AG04449 (cell line): ENCODE measurements at places on chromosomes 11 and 22.
A peak's percentile ranks its signal among the peaks of the same experiment; 100 is the strongest.

DNA sequence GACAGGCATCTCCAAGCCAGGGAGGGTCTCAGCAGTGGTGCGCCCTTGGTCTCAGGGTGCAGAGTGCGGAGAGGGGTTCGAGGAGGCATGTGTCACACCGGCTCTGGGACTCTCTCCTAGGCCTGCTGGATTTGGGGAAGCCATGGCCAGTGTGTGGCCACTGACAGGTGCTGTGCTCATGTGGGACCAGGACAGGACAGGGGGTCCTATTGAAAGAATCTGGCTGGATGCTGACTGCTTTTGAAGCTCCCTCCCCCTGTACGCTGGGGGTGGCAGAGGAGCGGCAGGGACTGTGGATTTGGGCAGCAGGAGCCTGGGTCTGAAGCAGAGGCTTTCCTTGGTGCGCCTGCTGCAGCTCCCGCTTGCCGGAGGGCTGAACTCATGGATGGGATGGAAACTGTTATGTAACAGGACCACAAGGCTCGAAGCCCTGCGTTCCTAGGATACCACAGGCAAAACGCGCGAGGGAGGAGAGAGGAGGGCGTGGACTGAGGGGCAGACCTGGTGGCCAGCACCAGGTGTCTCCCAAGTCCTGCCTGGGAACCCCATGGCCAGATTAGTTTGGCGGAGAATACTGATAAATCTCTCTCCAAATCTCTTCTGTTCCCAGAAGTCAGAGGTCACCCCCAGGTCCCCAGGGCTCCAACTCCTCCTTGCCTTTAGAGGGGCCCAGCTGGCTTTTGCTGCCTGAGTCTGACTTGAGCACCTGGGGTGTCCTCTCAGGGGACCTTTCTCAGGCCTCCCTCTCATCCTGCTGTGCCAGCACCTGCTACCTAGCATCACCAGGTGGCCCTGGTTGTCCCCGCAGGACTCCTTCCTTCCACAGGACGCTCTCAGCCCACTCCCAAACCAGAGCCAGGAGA, 13.8 kb upstream of the TEF start:
- DNase-seq, result no peak

GRCh38 chr11:10351765-10352641, 47.1 kb downstream of the ADM start:
- DNase-seq, result peak; percentile 74

GRCh38 chr11:6404342-6405051, 14.2 kb downstream of the SMPD1 start:
- DNase-seq, result peak; percentile 17

- no peak for DNase-seq
Observed at GRCh38 chr22:40056559-40056958, 61.8 kb downstream of the FAM83F start.

DNA sequence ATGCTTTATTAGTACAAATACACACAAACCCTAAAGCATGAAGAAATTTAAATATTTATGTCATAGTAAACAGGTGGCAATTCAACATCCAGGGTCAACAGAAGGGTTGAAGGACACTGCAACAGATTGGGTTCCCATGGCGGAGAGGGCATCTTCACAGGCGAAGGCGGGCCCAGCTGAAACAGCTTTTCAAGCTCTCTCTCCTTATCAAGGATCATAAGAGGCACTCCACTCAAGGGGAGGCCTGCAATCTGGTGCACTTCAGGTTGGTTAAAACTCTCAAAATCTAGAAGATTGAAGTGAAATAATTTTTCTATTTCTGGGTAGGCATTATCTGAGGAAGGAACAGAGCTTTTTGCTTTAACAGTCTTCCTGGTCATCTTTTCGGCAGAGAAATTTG, 16.8 kb upstream of the SLC22A8 start:
- DNase-seq, result no peak

GRCh38 chr11:18563090-18563730, 25.3 kb downstream of the UEVLD start:
- DNase-seq, result no peak

DNA sequence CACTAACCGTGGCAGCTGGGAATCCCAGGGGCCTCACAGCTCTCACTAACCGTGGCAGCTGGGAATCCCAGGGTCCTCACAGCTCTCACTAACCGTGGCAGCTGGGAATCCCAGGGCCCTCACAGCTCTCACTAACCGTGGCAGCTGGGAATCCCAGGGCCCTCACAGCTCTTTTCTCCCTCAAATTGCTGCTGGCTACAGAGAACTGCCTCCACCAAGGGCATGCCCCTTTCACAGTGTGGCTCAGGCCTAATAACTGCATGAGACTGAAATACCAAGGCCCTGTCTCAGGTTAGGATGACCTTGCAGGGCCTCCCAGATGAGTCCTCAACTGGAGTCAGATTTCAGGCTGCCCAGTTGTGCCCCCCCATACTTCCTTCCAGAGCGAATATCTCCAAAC, 35.1 kb upstream of the GGTLC2 start:
- no peak for DNase-seq

DNA sequence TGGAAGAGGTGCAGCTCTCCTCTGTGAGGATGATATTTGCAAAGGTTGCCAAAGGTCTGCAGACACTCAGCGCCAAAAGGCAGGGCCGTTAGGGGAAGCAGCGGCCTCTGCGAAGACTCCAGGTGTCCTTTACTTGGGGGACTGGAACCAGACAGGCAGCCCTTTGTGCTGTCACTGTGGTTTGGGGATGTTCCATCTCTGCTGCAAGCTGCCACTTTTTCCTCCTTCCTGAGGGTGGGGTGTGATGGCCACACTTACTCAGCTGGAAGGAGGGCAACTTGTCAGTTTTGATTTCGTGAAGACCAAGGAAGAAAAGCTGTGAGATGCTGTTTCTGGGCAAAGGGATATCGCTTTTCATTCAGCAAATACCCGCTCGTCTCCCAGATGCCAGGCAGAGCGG, 96.5 kb upstream of the PRR5 start:
- DNase-seq, result no peak

- no peak for DNase-seq
Observed at GRCh38 chr11:12813371-12814225, 139.4 kb downstream of the TEAD1 start.

- DNase-seq, result no peak
Observed at GRCh38 chr11:44943118-44943517, 7.6 kb downstream of the TP53I11 start.

DNA sequence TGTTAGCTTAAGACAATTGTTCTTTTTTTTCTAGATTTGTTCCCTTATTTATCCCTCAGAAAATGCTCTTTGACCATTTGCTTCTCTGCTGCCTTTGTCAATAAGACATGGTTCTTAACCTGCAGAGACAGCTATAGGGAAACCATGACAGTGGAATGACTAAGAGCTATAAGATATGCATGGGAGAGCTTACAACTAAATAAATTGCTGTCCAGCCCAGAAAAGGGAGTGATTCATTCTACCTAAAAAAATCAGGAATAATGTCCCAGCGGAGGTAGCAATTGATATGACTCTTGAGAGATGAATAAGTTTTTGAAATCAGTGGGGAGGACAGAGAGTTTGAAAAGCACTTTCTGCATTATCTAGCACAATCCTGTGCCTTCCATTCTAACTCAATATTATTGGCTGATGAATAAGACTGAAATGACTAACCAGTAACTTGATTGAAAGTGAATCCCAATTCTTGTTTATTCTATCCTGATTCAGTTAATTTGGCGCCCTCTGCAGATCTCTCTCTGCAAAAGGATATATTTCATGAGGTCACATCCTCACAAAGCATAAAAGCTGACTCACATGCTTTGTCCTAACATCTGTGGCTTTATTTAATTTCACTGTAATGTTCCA, 680.5 kb upstream of the API5 start:
- no peak for DNase-seq

DNA sequence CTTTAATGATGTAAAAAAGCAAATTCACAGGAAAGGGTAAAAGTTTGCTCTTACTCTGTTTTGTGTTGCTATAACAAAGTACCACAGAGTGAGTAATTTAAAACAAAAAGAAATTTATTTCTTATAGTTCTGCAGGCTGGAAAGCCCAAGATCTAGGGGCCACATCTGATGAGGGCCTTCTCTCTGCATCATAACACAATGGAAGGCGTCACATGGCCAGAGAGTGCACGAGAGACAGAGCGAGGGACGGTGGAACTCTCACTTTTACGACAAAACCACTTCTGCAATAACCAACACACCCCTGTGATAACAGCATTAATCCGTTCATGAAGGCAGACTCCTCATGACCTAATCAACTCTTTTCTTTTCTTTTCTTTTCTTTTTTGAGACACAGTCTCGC, 31.1 kb downstream of the CD6 start:
- no peak for DNase-seq

GRCh38 chr22:17318817-17319216, 50.4 kb upstream of the CECR2 start:
- DNase-seq, result no peak

DNA sequence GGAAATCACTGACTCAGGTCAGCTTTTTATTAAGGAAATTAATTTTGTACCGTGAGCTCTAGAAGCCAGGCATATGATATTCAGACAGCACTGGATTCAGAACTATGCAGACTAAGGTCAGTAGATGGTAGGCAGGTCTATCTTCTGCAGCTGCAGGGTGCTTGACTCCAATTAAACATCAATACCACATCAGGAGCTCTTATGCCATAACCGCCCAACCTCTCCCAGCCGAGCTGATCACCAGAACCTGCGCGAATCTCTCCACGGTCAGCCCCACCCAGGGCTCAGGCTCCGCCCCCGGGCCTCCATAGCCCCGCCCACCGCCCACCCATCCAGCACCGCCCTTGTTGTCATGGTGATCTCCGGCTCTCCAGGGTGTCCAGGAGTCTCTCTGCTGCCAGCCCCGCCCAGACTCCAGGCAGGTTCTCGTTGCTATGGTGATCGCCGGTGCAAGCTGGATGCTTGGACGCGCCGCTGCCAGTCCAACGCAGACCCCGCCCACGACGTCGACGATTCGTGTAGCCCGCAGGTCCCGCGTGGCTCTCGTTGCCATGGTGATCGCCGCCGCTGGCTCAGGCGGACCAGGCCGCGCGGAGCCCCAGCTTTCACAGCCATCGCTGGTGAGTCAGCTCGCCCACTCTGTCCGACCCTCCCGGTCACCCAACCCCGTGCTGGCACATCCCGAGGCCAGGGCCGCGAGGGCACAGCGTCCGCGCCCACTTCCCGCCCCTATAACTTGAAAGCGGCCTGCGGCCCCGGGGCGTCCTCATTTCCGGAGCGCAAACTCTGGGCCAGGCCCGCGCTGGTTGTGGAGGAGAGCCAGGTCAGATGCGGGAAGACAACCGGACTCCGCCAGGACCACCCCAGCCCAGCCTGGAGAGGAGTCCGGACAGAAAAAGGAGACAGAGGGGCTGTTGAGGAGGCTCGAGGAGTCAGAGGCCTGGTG, at the start of gene RAB36:
RAB36 (plus strand) TSS at position 546 of the 946 bp plus-strand sequence. CDS start 1,140 bp downstream, outside the sequence.
- DNase-seq, result peak; percentile 72

DNA sequence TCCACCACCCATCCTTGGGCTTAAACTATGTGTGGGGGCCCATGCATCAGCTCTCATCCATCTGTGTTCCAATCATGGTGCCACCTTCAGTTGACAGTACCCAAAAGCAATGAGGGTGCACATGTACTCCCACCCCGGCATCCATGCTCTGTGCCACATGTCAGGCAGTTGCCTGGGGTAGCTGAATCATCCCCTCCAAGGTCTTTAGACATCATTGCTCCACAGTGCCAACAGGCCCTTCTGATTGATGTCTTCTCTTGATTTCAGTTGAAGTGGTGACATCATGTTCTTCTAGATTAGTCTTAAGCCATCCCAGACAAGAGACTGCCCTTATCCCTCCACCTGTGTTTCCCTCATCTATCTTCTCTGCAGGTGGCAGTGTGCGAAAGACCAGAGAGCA, 42.5 kb downstream of the TMPRSS5 start:
- DNase-seq, result no peak

DNA sequence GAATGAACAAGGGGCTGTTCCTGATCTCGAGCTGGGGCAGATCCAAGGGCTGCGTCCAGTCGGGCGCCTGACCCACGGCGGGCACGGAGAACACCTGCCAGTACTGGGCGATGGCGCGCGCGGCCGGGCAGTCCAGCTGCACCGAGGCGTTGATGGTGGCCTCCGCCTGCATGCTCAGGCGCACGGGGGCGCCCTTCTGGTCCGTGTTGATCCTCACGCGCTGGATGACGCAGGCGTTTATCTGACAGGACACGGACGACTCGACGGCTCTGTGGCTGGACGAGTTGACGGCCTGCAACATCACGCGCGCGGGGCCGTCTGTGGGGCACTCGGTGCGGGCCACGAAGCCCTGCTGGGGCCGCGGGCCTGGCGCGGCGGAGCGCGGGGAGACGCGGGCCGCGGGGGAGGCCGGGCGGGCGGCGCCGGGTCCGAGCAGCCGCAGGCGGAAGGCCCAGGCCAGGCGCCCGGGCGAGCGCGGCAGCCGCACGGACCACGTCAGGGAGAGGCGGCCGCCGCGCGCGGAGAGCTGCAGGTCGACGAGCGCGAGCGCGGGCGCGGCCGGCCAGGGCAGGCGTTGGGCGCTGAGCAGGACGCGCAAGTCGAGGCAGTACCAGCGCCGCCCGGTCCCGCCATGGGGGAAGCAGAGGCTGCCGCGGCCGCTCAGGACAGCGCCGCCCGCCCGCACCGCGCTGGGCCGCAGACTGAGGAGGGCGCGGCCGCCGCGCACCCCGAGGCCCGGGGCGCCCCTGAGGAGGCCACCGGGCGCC, 511 bp downstream of the PKDREJ start:
- no peak for DNase-seq

DNA sequence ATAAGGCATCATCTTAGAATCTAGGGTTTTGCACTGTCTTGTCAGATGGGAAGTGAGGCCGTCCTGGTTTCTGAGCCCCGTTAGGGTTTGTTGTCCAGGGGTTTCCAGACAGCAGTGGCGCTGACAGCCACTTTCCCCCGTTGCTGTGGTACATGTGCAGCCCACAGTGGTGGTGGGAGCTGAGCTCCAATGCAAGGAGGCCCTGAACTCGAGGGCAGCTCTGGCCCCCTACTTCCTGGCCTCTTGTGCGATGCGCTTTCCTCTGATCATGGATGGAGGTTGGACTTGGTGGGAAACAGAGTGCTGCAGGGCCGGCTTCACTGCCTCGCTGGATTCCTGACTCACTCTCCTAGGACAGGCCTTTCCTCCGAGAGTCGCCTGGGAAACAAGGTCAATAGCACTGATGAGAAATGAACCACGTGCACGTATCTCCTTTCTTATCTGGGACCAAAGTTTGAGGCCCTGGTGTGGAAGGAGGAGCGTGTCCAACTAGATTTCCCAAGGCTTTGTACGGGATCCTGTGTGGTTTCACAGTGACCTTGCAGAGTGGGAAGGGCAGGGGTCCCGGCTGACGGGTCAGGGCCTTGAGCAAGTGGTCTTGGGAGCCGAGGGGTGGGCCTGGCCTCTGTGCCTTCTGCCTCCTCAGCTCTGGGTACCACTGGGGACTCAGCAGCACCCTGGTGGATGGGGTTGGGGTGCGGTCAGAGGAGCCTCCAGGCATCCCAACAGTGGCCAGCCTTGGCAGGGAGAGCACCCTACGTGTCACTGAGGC, 3.7 kb downstream of the PHRF1 start:
- DNase-seq, result no peak

- no peak for DNase-seq
Observed at GRCh38 chr11:24082241-24082640, 414.6 kb upstream of the LUZP2 start.

- DNase-seq, result peak; percentile 70
Observed at GRCh38 chr11:88543902-88544655, 206.5 kb upstream of the CTSC start.

GRCh38 chr11:80592546-80592945, 1151.7 kb upstream of the TENM4 start:
- no peak for DNase-seq
